Adipocyte (in vitro differentiated cells): ENCODE measurements at places on chromosomes 6 and 20.

- DNase-seq: no peak
Measured at GRCh38 chr20:9180481-9181257, 111.8 kb downstream of the PLCB4 start.

- peak; percentile 98 for DNase-seq
Measured at GRCh38 chr20:44692932-44693480, 22.2 kb upstream of the CCN5 start.

DNA sequence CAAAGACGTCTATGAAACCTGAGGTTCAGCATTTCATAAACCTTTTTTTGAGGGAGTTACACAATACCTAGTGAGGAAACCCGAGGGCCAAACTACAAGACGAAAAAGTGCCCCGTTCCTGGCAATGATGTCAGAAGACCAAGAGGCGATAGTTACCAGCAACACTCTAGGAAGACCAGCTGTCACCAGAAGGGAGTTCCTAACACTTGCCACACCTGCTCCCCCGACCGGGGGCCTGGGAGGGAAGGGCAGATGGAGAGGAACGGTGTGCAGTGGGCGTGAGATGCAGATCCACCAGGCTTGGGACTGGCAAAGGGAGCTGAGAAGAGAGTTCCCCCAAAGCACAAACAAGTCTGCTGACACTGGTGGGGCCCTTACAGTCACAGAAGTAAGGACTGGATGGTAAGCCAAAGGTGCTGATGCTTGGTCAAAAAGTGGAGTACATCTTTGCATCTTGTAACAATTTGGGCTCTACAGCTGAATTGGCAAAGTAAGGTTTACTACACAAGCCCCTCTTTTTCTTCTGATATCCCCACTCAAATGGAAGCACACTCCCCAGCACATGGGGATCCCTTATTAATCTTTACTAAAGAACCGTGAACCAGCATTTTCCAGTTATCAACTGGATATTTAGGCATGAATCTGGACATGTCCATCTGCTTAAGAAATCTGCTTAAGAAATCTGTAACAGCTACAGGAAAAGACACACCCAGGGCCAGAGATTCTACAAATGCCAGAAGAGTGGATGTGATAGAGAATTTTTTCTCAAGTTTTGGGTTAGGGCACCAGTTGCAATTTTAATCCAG lies 38.5 kb downstream of the PANK2 start:
- DNase-seq: peak; percentile 46

DNA sequence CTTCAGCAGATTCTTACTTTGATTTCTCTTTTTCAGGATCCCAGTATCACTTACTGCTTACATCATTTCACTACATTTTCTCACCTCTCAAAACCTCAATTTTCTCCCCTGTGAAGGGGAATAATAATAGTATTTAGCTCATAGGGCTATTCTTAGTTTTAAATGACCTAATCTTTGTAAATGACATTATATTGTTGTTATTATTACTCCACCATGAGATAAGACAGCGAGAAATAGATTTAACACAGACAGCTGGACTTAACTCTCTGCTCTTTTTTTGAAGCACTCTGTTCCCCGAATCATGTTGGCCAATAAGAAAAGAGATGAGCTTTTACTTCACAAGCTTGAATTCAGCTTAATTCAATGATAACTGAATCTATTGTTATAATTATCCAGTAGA lies 108.5 kb upstream of the QKI start:
- no peak for DNase-seq

DNA sequence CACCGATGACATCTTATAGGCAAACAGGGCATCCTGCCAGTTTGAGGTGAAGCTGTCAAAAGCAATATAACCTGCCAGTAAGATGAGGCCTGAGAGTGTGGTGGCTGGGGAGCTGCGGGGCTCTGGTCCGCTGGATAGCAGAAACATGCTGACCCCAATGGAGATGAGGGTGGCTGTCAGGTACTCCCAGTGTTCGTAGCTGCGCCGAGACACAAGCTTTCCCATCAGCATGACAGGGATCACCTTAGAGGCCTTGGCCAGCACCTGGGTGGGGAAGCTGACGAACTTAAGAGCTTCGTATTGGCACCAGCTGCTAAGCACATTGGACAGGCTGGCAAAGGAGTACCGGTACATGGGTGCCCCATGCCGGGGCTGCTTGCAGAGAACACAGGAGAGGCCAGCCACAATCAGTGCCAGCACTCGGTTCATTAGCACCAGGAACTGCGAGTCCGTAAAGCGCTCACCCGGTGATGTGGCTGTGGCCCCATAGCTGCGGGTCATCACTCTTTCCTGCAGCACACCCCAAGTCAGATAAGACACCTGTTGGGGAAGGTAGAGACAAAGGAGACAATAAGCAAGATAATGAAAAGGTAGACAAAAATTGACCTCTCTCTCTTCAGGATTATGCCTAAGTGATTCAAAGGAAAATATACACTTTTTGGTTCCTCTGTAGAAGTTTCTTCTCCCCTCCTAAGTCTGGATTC lies 2.1 kb downstream of the SLC35B2 start:
- DNase-seq: no peak

DNA sequence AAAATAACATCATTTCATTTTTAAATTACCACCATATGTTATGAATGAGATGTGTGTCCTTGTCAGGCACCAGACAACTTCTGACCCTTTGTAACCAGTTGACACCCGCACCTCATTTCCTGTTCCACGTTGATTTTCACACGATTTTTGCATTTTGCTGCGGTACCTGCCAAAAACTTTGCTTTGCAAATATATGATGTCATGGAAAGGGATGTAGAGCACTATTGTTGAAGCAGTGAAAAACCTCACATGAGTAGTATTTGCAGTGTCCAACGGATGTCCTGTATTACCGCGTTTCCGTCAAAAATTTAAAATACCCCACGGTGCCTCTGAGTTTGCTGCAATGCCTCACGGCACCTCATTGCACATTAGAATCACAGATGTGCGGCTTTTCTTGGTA lies 115.6 kb downstream of the MTHFD1L start:
- no peak for DNase-seq

GRCh38 chr6:5034736-5035135 lies 30.9 kb upstream of the RPP40 start:
- DNase-seq: no peak

DNA sequence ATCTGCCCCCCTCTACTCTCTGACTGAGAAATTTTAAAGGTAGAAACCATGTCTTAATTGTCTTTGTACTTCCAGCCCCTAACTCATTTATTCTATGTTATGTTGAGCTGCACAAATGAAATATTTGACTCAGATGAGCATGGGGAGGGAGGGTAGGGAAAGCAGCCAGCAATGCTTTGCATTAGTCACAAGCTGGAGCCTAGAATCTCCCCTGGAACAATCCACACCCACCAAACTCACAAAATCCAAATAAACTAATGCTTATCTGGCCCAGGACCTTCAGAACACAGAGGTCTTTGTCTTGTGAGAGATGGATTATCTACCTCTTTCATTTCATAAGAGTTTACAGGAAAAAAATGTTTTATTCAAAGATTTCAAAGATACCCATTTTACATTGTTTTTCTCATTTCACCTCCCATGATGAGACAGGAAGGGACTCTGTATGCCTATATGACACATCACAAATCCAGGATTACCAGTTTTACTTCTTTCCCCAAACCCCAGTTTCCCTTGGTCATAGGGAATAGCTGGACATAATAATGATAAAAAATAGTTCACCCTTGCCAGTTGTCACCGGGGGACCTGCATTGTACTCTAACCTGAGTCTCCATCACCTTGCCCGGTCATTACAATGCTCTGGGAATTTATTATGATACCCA lies 466.9 kb downstream of the KIF16B start:
- peak; percentile 14 for DNase-seq

- no peak for DNase-seq
Measured at GRCh38 chr6:50143011-50143719, 93.4 kb upstream of the DEFB112 start.

DNA sequence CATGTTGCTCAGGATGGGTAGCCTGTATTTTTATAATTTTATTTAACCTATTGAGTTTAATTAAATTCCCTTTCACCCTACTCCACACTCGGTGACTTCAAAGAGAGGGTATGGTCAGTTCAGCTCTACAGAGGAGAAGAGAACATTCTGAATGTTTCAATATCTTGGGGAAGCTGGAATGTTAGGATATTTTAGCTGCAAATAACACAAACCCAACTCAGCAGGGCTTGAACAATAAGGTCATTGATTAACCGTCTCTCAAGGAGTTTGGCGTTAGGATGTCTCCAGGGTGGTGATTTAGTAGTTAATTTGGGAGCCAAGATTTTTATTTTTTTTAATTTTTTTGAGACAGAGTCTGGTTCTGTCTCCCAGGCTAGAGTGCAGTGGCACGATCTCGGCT lies 143.6 kb upstream of the SALL4 start:
- no peak for DNase-seq

DNA sequence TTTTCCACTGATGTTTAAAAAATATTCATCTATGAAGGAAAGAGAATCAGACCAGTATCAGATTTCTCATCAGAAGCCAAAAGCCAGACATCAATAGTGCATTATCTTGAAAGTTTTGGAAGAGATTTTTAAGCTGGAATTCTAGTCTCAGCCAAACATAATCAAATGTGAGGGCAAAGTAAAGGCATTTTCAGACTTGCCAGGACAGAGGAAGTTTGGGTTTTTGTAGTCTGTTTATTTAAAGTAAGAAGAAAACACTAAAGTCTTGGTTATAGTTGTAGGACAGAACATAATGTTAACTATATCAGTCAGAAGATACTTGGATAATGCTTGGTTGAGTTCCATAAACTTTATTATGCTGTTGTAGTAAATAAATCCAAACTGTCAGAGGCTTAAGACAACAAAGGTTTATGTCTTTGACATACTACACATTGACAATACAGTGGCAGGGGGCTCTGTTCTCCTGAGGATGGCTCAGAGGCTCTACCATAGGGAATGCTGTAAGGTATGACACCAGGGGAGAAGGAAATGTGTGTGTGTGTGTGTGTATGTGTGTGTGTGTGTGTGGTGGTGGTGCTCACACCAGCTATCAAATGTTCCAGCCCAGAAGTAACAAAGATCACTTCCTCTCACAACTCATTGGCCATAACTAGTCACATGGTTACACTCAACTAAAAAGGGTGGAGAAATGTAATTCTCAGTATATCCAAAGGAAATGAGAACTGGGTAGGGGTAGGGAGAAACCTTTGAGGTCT lies 26.7 kb upstream of the YWHAB start:
- no peak for DNase-seq

DNA sequence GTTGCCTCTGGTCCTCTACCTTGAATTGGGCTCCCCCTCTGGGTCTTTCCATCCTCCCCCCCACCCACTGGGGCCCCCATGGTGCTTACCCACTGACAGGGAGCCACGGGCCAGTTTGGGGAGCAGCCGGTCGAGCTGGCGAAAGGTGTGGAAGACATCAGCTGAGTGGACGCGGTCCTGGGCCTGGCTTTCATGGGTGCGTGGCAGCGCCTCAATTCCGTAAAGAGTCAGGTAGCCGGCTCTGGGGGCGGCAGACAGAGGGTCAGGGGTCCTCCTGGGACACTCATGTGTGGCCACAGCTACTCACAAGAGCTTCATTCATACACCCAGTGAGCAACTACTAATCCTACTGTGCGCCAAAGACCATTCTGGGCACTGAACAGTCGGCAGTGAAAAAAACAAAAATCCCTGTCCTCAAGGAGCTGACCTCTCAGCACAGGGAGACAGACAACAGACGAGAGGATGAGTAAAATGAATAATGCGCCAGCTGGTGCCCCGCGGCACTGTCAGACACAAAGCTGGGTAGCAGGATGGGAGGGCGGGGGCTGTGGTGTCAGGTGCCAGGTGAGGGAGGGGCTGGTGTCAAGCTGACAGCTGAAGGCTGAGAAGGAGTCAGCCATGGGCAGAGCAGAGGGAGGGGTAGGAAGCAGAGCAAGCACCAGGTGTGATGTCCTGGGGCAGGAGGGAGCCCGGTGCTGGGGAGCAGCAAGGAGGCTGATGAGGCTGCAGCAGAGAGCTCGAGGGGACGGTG lies 28.3 kb downstream of the PTGIS start:
- DNase-seq: no peak

DNA sequence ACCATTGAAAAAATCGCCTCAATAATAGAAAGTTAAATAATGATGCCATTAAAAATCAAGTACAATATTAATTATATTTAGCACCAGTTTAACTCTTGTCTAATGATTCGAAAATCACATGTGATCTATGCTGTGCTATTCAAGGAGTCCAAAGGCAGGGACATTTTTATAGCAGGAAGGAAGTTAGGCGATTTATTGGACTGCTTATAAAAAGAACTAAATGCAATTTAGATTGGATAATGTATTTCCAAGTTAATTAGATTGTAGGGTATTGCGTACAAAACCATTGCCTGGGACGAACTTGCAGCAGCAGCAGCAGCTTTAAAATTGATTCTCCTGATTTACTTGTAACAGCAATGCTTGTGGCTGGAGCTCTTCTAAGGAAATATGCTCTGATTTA lies 87.4 kb upstream of the TMEM181 start:
- no peak for DNase-seq

GRCh38 chr6:133966654-133967329 lies 13.8 kb downstream of the TBPL1 start:
- no peak for DNase-seq

DNA sequence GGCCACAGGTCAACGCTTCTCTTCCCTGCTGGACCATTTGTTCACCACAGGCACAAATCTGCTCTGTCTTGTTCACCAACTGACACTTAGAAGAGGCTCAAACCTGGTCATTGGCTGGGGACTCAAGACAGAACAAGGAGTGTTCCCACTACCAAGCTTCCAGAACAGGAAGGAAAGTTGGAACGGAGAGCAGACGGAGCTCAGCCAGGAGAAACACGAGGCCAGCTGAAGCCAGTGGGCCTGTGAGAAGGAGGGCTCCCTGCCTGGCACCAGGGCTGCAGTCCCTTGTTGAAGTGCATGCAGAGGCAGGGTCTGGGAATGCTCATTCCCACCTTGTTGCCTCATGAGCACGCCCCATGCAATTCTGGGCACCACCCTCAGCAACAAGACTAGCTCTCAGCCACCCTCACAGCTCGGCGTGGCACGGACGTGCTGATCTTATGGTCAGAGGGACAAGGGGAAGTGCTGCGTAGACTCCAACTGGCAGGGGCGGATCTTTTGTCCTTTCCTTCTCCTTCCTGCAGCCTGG lies 236.6 kb upstream of the QKI start:
- DNase-seq: no peak

- DNase-seq: no peak
Measured at GRCh38 chr6:82185948-82186535, 61.5 kb downstream of the IBTK start.

GRCh38 chr6:40444811-40445210 lies 142.4 kb downstream of the LRFN2 start:
- DNase-seq: no peak

DNA sequence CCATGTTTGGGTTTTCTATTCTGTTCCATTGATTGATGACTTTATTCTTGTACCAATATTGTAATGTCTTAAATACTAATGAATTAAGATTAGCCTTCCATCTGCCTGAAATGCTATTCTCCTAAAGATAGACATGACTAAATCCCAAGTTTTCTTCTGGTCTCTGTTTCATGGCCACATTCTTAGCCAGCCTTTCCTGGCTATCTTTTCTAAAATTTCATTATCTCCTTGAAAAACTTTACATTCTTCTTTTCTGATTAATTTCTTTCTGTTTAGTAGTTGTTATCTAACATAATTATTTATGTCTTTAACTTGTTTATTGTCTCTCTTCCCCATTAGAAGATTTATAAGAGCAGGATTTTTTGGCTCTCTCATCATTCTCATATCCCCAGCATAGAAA lies 4.4 kb upstream of the PRIM2 start:
- peak; percentile 22 for DNase-seq
